ENCODE measurements at places on chromosomes 7 and 10.

- no peak for DNase-seq
Measured at GRCh38 chr7:124460555-124460954, 305.0 kb downstream of the GPR37 start.

DNA sequence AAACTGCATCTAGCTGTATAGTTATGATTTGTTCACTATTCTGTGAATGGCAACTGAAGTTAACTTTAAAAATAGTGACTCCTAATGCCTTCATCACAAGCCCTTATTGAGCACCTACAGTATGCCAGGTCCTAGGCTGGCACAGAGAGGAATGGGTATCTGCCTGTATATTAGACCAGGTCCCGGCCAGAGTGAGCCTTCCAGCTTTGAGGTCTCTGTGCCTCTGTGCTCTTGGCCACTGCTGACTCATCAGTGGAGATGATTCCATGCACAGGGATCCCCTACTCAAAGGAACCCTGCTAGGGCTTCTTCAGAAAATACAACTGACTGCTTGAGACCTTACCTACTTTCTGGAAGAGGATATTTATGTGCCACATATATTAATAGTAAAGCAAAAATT is 118.4 kb downstream of the GFRA1 start:
- no peak for DNase-seq

GRCh38 chr10:99658622-99659030 is 683 bp upstream of the ENTPD7 start:
- DNase-seq: no peak

- no peak for DNase-seq
Measured at GRCh38 chr10:96292971-96293920, 11.0 kb upstream of the DNTT start.

DNA sequence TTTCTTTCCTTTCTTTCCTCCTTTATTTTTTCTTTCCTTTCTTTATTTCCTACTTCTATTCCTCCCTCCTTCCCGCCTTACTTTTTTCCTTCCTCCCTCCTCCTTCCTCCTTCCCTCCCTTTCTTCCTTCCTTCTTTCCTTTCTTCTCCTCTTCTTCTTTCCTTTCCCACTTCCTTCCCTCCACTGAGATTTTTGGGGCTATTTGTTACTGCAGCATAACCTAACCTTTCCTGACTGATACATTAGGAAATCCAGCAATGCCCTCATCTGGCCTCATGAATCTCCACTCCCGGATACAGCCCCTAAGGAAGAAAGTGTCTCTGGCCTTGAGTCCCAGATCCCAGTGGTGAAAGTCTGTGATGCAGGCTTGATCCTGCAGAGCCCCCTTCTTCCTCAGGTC is 38.6 kb upstream of the BAIAP2L1 start:
- DNase-seq: no peak

GRCh38 chr10:131002031-131002861 is 309.3 kb downstream of the TCERG1L start:
- no peak for DNase-seq

All from NCI-H1048 (cell line).